Amniotic epithelial cell (primary cell): ENCODE measurements at places on chromosomes 5 and 9.

- no peak for DNase-seq
Measured at GRCh38 chr5:87195616-87196015, 72.1 kb upstream of the RASA1 start.

DNA sequence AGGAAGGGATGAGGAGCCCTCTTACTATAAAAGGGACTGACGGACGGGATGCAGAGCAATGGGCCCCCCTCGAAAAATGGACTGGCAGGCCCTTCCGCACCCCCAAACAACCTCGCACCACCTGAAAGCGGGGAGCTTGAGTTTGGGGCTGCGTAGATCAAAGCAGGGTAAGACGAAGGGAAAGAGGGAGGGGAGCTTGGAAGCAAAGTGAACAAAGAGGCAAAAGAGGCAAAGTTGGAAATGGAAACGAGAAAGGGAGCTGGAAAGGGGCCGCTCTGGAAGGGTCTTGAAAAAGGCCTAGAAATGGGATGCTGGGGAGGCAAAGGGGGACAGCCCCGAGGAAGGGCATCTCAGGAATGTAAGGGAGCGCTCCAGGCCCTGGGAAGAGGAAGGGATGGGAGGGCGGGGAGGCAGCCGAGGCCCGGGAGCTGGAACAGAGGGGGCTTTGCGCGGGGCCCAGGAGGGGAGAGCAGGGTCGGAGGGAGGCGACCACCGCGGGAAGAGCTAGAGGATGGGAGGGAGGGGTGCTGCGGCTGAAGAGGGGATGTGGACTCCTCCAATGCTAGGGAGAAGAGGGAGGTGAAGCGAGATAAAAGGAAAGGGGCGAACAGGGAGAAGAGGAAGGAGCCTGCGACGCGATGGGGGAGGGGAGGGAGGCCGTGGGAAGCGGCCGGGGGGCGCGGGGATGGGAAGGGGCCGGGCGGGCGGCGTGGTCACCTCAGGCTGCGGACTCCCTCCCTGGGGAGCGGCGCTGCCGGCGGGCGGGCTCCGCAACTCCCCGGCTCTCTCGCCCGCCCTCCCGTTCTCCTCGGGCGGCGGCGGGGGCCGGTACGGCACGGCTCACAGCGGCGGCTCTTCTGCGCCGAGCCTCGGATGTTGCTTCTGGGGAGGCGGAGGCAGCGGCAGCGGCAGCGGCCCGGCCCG is 577 bp downstream of the RNF145 start:
- DNase-seq, result peak; percentile 24

DNA sequence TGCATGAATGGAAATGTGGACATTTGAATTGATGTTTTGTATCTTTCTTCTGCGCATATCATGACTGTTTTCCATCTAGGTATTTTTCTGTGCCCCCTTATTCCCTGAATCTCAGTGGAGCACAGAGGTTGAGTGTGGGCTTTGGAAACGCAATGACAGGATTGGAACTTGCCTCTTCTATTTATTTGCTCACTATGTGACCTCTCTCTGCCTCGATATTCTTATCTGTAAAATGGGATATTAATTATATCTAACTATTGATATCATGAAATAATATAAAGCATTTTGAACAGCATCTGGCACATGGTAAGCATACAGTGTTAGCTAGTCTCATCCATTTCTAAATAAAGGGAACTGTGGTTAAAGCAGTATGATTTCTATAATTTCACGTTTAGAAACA is 26.0 kb downstream of the HABP4 start:
- no peak for DNase-seq

GRCh38 chr9:34993502-34994259 is 4.1 kb downstream of the DNAJB5 start:
- peak; percentile 89 for DNase-seq

DNA sequence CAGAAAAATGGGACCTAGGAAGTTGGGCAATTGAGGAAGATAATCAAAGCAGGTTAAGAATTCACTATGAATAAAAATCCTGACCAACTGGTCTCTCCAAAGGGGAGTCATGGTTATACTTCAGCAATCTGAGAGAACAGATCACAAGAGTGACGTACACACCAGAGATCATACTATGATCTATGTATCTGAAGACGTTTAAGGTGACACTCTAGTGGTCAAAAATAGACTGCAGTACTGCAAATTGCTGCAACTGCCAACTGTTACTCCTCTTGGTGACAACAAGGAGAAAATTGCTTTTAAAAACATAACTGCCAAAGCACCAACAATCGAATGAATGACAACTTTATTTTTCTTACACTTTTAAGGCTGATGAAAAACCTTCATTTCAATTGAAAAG is 4.9 kb downstream of the AK6 start:
- peak; percentile 10 for DNase-seq

DNA sequence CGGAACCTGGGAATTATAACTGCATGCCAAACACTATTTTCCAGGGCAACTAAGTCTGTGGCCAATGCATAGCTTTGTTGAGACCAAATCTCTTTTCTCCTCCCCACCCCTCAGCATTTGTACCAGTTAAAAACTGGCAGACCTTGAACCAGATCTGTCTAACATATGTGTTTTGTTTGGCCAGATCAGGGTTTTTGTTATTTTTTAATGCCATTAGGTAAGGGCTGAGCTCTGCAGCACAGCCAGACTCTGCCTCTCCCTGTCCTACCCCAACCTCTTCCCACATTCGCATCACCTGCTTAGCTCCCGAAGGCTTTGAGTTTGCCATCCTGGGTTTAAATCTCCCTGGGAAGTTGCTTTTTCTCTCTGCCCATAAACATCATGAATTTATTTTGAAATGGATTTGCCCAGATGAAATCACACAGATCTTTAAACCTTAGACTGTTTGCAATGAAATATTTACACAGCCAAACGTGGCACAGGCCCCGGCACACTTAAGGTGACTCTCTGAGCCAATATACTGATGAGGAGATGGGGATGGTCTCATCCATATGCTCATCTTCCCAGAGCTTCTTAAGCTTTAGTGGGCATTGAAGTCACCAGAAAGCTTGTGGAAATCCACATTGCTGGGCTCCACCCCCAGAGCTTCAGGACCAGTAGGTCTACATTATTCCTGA is 54.0 kb upstream of the ALDH1B1 start:
- no peak for DNase-seq

DNA sequence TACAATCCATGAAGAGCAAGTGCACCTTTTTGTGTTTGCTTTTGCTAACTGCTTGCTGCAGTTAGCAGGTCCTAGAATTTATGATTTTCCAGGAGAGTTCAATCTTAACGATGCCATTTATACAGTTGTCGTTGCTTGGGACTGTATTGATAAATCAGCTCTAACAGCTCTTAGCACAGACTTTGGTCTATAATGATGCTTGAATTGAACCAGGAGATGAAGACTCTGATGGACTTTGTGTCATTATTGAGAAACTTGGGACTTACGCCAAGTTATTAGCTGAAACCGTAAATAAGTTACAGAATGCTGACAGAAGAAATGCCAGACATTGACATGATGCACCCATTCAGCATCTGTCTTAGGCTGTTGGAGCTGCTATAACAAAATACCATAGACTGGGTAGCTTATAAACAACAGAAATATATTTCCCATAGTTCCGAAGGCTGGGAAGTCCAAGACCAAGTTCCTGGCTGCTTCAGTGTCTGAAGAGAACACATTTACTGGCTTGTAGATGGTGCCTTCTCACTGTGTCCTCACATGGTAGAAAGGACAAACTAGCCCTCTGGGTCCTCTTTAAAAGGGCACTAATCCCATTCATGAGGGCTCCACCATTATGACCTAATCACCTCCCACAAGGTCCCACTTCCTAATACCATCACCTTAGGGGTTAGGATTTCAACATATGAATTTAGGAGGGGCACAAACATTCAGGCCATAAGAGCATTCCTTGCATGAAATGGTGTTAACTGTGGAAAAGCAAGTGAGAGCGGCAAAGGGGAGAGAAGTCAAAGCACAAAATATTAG is 17.6 kb downstream of the GLRX start:
- no peak for DNase-seq

DNA sequence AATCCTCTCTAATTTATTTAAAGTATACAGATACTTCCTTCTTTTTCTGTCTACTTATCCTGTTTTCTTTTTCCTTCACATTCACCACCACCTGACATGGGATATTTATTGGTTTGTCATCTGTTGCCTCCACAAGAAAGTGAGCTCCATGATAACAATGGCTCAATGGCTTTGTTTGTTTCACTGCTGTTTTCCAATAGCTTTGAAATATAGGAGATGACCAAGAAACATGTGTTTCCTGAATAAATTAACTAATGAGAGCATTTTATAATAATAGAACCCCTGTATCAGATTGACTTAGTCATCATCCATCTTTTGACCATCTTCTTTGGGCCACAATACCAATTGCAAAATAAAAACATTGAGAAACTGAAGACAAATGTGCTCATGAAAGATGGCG is 180.2 kb upstream of the GAS1 start:
- DNase-seq, result no peak

- DNase-seq, result no peak
Measured at GRCh38 chr9:126519660-126520420, 93.9 kb upstream of the LMX1B start.

GRCh38 chr9:35618854-35619799 is 914 bp upstream of the CD72 start:
- DNase-seq, result no peak

DNA sequence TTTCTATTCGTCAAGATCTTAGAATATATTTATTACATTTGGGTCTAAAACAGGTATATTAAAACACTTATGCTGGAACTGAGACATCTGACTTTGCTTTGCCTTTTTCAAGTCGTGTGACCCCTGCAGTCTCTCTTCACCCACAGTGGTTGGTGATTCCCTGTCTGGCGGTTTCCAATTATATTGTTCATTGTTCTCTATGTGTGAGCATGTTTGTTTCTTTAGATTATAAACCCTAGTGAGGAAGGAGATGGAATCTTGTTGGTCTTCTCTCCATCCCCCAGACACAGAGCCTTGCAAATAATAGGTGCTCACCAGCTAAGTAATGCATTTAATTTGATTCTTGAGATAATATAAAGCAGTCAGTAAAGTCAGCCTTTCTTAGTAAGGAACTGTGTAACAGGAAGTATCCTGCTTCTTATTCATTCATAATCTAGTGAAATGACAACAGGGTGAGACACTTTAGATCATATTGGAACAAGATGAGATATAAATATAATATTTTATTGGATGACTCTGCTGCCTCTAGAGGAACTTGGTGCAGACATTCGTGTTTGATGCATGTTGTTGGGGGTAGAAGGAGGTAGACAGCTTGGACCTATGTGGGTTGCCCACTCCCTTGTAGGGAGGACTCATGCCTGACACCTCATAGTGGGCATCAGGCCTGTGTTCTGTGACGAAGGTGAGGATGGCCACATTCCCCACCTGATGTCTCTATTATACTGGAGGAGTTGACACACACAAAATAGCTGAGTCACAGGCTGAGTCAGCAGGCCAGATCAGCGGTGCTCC is 88.1 kb downstream of the FGF1 start:
- DNase-seq, result peak; percentile 75

- peak; percentile 59 for DNase-seq
Measured at GRCh38 chr9:77952635-77953328, 78.8 kb downstream of the GNAQ start.

DNA sequence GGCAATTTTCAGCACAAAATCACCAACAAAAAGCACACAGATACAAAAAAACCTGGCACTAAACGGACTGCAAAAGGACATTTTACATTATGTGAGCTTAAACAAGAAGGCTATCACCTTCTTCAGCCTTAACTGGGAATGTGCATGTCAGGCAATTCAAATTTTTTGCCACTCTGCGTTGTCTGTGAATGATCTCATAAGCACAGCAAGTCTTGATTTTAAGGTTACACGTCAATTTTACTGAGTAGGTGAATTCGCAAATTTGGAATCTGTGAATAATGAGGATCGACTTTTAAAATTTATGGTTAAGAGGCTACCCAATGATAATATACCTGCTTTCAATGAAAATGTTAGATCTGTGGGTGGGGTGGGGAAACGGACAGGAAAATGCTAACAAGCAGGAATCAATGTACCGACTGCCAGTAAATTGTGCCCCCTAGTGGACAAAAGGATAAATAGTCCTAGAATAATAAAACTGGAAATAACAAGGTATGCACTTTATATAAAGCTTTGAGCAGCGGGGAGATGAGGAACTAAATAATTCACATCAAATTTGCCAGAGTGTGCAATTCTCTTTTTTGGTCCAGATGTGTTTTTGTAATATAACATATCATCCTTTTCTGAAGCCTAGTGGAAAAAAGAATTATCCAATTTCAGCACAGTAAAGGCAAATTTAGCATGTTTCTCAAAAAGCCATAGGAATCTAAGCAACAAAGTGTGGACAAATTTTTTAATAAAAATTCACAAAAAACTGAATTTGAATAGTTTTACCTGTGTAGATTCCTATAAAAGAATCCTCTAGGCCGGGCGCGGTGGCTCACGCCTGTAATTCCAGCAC is 20.5 kb downstream of the EQTN start:
- peak; percentile 55 for DNase-seq
